NCI-H1436 (cell line): ENCODE measurements at places on chromosomes 5 and 9.

DNA sequence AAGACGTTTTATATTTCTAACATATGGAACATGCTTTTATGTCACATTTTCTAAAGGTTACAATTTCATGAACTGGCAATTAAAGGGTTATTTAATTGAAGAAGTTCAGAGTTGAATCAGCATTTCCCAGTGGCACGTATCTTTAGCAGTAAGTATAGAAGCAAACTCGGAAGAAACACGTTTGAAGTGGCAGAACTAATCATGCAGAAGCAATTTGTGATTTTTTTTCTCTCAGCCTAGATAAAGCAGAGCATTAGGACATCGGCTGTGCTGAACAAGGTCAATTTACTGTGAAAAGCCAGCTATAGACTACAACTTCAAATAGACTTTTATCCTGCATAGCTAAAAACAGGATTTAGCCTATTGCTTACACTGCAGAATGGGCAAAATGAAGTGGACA lies 104.7 kb downstream of the ISL1 start:
- no peak for DNase-seq

DNA sequence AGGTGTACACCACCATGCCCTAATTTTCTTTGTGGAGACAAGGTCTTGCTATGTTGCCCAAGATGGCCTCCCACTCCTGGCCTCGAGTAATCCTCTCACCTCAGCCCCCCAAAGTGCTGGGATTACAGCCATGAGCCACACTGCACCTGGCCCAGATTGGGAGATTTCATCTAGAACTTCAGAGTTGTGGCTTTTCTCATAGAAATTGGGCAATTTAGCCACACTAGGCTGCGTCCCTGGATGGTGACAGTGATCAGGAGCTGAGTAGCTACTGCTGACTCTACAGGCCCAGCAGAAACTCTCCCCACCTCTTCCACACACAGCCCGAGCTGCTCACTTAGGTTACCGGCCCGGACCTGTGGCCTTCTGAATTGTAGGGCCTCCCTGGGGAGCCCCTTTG lies 7.7 kb downstream of the PFN3 start:
- DNase-seq: no peak

DNA sequence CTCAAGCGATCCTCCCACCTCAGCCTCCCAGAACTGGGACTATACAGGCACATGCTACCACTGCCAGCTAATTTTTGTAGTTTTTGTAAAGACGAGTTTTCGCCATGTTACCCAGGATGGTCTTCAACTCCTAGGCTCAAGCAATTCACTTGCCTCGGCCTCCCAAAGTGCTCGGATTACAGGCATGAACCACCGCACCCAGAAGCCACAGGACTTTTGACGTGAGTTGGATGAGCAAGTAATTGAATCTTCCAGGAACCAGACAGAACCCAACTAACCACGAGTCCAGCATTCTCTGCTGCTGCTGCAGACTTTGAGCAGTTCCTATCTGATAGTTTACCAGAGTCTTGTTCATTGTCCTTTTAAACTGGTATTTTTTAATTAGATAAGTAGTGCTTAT lies 9.6 kb upstream of the ATP6V0E1 start:
- no peak for DNase-seq

DNA sequence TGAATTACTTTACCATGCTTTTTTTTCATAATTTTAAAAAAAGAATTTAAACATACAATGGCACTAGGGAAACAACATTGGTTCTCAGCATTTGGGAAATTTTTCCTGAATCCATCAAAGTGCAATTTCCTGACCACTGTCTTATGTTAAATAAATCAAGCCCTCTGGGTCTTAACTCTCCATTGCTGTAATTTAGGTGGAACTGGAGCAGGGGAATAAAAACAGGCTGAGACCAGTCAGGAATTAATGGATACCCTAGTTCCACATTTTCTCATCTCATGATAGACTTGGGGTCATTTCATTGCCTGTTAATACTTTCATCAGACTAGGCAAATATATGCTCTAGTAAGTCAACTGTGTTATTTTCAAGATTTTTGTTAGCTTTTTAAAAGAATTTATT lies 103.1 kb downstream of the FBN2 start:
- no peak for DNase-seq

DNA sequence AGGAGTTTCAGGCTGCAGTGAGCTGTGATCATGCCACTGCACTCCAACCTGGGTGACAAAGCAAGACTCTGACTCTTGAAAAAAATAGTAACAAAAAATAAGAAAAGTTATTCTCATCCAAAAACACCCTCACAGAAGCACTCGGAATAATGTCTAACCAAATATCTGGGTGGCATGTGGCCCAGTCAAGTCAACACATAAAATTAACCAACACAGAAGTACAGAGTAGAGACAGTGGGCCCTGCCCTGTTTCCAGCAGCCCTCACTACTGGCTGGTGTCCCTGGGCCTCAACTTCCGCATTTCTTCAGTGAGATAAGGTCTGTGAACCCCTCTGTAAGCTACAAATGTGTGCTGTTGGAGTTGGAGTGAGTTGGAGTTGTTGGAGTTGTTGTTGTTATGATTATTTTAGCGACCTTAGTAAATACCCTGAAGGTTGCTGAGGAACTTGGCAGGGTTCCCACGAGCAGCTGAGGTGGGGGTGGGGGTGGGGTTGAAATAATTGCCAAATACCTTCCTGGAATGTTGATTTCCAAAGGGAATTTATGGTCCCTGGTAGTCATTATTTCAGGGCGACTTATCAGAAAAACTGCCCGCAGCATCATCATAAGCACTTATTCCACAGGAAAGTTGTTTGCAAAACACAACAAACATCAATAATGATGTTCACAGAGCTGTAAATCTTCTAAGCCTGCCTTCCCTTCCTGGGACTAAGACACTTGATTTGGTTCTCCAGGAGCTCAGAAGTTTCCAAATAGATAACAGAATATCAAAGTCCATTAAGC lies 30.2 kb downstream of the C5orf15 start:
- DNase-seq: no peak

GRCh38 chr5:87393331-87393730 lies 19.4 kb downstream of the CCNH start:
- DNase-seq: no peak

DNA sequence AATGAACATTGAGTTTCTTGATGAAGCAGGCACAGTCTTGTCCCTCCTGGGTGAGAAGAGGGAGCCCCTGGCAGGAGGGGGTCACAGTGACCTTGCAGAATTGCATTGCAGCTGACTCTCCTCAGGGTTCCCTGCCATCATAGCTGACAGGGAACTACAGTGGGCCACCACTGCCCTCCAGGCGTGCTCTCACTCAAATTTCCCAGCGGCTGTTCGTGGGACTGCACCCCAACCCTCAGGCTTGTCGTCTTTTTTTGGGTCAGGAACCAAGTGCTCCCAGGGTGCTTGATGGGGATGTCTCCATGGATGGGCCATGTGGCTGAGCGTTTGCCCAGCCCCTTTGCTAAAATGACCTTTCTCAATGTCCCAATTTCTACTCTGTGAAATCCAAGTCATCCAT lies 215.8 kb downstream of the MELK start:
- DNase-seq: no peak

DNA sequence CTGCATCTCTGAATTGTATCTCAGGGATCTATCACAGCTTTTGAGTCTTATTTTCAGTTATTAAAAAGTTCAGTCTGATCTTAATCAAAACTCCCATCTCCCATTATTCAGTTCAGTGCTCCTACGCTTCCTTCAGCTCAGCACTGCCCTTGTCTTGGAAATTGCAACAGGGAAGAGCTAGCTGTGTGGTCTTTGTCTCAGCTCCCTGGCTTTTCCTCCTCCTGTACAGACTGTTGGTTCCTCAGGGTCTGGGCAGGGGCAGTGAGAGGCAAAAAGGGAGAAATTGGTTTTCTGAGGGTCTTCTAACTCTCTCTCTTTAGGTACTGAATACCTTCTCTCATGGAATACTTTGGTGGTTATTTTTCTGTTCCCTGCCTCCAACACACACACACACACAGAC lies 48.2 kb downstream of the PDE8B start:
- no peak for DNase-seq

- no peak for DNase-seq
These were observed 54.4 kb upstream of the ASS1 start for GRCh38 chr9:130390390-130390789.

DNA sequence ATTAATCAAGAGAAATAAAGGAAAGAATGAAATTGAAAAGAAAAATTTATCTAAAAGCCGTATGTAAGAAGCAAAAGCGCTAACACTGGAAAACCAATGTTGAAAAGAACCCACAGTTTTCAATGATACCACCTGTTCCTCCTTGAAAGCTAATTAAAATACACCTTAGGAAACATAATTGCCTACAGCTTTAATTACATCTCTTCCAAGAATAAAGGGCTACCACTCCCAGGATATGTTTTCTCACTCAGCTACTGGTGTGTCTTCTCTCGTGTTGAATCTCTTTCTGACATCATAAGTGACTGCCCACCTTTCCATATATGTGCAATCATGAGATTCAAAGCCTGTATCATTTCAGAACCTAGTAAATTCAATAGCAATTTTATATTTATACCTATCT lies 880.6 kb upstream of the DMAC1 start:
- DNase-seq: peak; percentile 56

DNA sequence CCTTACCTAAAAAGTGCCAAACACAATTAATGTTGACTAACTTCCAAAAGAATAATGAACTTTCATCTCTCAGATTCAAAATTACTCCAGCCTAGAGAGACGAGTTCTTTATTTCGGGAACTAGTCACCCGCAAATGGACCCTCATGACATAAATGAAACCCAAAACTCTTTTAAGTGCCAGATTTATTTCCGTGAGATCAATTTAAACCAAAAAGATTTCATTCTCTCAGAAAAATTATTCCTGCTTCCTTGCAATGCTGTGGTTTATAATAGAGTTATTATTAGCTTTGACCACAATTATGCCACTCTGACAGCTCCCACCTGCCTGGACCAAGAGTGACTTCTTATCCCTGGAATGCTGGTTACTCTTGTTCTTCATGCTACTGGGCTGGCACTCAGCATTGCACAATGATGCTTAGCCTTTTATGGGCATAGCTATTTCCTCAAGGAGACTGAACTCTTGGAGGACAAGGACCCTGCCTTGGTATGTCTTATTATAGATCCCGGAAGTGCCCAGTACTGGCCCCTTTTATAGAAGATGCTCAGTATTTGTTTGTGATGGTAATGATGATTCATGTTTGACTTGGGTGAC lies 183.5 kb downstream of the SNX18 start:
- no peak for DNase-seq

DNA sequence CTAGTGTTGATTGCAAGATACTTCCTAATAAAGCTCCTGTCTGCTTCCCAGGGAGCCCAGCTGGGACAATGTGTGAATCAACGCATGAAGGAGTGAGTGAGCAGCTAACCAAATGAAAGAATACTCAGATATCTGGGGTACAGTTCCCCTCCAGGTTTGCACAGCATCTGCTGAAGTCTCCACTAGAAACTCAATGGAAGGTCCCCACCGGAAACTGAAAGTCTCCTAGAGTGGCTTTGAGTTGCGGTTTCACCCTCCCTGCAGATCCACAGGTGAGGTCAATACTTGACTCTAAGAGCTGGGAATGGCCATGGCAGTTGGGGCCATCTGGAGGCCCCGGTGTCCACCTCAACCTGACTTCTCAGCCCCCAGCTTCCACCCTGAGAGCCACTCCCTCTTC lies 198.2 kb upstream of the MSX2 start:
- DNase-seq: no peak

- no peak for DNase-seq
These were observed 55.1 kb upstream of the NR5A1 start for GRCh38 chr9:124562328-124562727.

- no peak for DNase-seq
These were observed 182.6 kb upstream of the C9orf72 start for GRCh38 chr9:27755846-27756245.

DNA sequence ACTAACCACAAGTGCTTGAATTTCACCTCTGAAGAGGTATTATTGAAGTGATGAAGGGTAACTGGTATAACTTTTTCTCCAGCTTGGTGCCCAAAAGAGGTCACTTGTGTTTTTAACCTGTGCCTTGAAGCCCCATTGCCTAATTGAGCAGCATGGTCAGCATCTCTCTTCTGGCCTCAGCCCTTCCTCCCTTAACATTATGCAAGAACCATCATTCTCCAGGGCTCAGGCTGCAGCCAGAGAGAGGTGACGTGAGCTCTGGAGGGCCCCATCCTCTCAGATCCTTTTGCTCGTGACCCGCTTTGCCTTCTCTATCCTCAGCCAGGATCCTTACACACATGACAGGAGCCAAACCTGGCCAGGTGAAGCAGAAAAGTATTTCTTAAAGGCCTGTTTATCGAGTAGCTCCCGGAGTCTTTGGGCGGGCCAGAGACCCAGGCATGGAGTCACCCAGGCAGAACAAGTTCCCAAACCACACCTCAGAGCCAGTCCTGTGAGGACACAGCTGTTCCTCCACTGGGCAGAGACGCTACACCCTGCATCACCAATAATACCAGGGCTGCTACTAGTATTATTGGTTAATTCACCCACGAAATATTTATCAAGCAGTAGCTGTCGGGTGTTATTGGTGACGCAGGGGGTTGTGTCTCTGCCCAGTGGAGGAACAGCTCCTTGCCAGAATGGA lies 29.6 kb upstream of the BOD1 start:
- DNase-seq: no peak

- DNase-seq: no peak
These were observed 240.7 kb upstream of the NREP start for GRCh38 chr5:111997711-111998110.

GRCh38 chr5:154575546-154576428 lies 97.8 kb upstream of the HAND1 start:
- no peak for DNase-seq

DNA sequence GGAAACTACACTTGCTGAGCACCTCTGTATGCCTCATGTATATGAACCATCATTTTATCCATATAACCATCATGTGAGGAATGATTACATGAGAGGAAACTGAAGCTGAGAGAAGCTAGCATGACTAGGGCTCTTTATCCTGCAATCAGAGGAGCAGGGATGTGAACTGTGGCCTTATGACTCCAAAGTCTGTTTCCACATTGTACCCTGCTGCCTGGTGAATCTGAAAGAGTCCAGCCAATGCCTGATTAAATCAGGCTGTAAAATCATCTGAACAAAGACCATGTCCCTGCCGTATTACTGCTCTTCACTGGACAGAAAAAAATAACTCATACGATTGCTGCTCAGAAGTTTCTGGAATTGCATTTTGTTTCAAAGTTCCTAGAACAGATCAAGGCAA lies 67.0 kb downstream of the LPAR1 start:
- no peak for DNase-seq

GRCh38 chr9:92723801-92724323 lies 40.8 kb downstream of the BICD2 start:
- no peak for DNase-seq
